ENCODE measurements at places on chromosomes 1 and 21. TPM values are rescaled to one million over a fixed set of nuclear protein-coding genes. Genes with fewer than 3 reads are reported as not detected.

SPATA17 gene
- total RNA-seq, result not detected

- no peak for DNase-seq
- H3K36me3 ChIP-seq, result no peaks in the 10 kb centered on the region
- no peaks in the 10 kb centered on the region for H3K27me3 ChIP-seq
- H3K4me3 ChIP-seq, result no peak overlapping the region
Measured at GRCh38 chr1:68321084-68321685, 88.9 kb upstream of the WLS start.

DNA sequence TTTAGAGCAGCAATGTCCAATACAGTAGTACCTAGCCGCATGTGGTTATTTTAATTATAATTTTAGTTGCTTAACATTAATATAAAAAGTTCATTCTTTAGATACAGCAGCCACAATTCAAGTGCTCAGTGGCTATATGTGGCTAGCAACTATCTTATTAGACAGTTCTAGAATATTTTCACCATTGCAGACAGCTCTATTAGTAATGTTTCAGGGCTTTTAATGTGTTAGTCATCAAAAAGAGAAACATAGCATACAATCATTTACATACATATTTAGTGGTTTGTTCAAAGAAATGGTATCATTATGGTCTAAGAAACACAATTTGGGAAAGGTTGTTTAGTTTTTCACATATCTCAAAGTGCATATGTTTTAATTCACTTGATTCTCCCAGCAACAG, 66.6 kb upstream of the DYNLT5 start:
- H3K27ac ChIP-seq, result no peak overlapping the region
- H3K36me3 ChIP-seq, result no peaks in the 10 kb centered on the region
- DNase-seq, result no peak
- no peaks in the 10 kb centered on the region for H3K4me1 ChIP-seq
- H3K27me3 ChIP-seq, result peaks cover 4% of the 10 kb centered on the region

DNA sequence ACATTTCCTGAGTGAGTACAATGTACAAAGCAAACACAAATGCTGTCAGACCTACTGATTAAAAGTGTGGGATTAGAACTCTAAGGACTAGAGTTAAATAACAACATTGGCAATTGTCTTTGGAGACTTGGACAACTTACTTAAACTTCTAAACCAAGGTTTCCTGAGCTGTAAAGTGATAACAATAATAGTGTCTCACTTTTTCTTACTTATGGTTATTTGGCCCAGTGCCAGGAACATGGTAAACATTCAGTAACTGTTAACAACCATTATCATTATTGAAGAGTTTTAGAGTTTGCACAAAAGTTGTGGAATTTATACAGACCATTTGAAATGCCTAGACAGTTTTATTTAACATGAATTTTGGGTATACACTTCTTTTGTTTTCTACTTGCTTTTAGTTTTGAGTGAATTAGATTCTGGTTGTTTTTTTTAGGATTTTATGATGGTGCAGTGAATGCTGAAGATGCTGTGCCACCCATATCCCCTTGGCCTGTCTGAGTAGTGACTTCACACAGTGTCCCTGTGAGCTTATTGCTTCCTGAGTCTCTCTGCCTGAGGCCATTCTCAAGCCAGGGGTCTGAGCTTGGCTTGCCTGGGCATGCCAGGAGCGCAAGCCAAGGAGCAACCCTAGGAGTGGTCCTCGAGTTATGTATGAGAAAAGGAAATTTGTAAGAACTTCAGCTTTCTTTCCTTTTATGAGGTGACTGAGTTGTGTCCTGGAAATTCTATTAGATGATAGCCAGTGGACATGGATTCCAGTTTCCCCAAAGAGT, 932.8 kb downstream of the TTLL7 start:
- no peaks in the 10 kb centered on the region for H3K4me1 ChIP-seq
- no peak overlapping the region for H3K4me3 ChIP-seq
- no peak for DNase-seq
- no peak overlapping the region for H3K27ac ChIP-seq

GRCh38 chr21:39452207-39452969, 618 bp downstream of the SH3BGR start:
- H3K4me1 ChIP-seq, result no peaks in the 10 kb centered on the region
- no peak overlapping the region for H3K27ac ChIP-seq
- H3K36me3 ChIP-seq, result no peaks in the 10 kb centered on the region
- no peak for DNase-seq
- no peak overlapping the region for H3K4me3 ChIP-seq

GRCh38 chr1:28233264-28233606, 406 bp upstream of the DNAJC8 start:
- peak overlapping the region; percentile 45 for H3K4me3 ChIP-seq
- peaks cover 17% of the 10 kb centered on the region for H3K4me1 ChIP-seq
- H3K27ac ChIP-seq, result peak overlapping the region; percentile 94
- DNase-seq, result no peak
- peaks cover 10% of the 10 kb centered on the region for H3K36me3 ChIP-seq

- H3K36me3 ChIP-seq, result no peaks in the 10 kb centered on the region
- no peak overlapping the region for H3K4me3 ChIP-seq
- DNase-seq, result peak; percentile 15
- no peaks in the 10 kb centered on the region for H3K4me1 ChIP-seq
- H3K27ac ChIP-seq, result no peak overlapping the region
- H3K27me3 ChIP-seq, result no peaks in the 10 kb centered on the region
Measured at GRCh38 chr1:226615876-226616275, 67.3 kb downstream of the STUM start.
